Spleen (tissue), 13 donors: ENCODE measurements at places on chromosomes 11 and 22. TPM values are rescaled to one million over a fixed set of nuclear protein-coding genes. Genes with fewer than 3 reads are reported as not detected.
A peak's percentile ranks its signal among the peaks of the same experiment; 100 is the strongest.

- DNase-seq = no peak
These were observed 744 bp upstream of the MCM5 start for GRCh38 chr22:35399114-35399677.

DNA sequence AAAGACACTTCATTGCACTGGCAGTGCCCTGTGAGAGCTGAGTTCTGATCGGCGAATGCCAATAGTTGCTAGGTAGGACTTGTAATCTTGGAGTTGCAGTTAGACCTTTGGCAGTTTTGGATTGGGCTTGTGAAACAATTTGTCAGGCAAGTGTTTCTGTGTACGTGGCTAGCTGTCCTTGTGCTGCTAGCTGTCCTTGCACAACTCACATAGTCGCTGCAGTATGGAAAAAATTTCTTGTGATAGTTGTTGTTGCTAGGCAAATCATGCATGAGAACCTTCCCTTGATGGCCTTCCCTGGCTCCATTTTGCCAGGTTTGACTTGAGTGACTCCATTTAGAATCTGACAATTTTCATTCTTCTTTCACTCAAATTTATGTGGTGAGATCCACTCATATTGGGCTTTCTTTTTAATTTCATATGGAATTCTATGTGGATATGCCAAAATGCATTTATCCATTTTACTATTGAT, 140.7 kb downstream of the APIP start:
- no peak for DNase-seq

- no peak for DNase-seq
These were observed 163.2 kb downstream of the MSANTD4 start for GRCh38 chr11:105858841-105859240.

- no peak for DNase-seq
These were observed 35.6 kb upstream of the ACER3 start for GRCh38 chr11:76824980-76825725.

DNA sequence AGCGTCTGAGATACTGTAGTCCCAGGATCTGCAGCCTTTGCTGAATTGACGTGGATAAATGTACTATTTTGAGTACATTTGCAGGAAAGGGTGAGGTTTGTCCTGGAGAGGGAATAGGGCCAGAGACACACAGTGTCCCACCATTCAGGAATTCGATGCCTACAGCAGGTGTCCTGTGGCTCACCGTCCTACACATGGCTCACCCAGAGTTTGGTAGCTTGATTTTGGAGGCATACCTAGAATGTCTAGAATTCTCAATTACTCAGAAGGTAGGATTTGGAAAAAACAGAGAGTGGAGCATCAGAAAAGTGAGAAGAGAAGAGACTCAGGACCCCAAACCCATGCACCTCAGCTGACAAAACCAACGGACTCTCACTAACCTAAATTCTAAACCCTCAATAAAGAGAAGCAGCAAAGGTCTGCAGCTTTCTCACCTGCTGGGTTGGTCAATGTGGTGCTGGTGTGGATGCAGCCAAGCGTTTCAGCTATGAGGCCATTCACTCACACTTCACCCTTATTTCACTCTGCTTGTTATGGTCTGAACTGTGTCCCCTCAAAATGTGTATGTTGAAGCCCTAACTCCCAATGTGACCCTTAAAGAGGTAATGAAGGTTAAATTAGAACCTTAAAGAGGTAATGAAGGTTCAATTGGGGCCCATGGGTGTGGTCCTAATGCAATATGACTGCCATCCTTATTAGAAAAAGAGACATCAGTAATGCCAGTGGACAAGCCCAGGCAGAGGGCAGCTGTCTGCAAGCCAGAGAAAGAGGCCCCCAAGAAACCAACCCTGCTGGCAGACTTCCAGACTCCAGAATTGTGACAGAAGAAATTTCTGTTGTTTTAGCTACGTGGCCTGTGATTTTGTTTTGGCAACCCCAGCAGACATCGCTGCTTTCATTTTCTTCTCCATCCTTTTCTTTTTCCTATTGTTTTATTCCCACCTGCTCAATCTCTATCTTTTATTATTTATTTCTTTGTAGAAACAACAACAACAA, 187.8 kb downstream of the SNX19 start:
- DNase-seq = no peak

- no peak for DNase-seq
These were observed 15.1 kb upstream of the PAMR1 start for GRCh38 chr11:35540526-35540925.

GRCh38 chr11:133832096-133832990, 13.0 kb downstream of the SPATA19 start:
- DNase-seq = no peak

DNA sequence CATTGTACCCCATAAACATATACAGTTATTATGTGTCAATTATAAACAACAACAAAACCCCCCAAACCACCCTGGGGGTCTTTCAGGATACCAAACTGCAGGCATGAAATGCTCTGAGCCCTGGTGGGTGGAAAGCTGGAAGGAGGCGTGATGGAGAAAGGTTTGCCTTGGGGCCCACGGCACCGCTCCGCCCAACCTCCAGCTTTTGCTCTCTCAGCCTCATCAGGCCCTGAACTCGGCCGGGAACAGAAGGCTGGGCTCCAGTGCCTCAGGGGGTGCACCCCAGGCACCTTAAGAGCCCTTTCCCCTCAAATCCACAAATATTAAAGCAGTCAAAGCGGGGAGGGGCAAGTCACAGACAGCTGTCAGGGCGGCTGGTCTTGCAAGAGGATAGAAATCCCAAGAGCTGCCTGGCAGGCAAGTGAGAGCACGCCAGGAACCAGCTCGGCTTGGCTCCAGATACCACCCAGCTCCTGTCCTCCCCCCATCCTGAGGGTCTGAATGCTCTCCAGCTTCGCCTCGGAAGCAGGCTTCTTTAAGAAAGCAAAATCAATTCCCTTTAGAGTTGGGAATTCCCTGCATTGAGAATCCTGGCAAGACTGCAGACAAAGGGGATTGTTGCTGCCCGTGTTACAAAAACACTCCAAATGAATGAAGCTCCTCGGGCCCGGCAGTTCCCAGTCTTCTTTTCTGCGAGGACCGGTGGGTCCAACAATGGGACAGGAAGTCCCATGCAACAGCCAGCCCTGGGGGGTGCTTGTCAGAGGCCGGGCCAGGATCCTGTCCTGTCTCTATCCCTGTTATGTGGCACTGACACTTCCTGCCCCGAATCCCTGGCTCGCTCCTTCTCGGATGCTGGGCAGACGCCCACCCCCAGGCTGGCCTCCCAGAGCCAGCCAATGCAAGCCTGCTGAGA, 80.8 kb downstream of the NAT10 start:
- DNase-seq = no peak

DNA sequence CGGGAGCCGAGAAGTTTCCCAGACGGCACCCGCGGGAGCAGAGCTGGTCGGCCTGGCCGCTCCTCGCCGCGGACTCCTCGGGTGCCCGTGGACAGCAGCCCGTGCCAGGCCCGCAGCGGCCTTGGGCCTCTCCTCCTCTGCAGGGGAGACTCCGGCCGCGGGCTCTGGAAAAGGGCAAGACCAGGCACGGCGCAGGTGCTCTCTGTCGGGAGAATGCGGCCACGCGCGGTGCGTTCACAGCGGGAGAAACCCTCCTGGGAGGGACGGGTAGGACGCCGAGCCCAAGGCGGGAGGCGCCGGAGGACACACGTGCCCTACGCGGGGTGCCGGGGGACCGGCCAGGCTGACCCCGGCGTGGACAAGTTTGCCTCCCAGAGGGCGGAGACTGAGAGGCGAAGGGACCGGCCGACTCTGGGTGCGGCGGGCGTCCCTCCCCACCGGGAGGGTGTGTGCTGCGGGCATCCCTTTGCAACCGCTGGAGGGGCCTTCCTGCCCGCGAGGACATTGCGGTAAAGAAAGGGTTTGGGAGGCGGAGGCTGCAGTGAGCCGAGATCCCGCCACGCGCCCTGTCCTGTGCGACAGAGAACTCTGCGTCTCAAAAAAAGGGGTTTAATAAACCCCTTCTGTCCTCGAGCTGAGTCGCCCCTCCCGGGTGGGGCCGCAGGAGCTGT, 2.3 kb downstream of the IFITM1 start:
- DNase-seq = peak; percentile 89

GRCh38 chr11:95230810-95231126, 234 bp downstream of the SESN3 start:
- no peak for DNase-seq

GRCh38 chr11:131185915-131186314, 184.5 kb upstream of the NTM start:
- DNase-seq = no peak

DNA sequence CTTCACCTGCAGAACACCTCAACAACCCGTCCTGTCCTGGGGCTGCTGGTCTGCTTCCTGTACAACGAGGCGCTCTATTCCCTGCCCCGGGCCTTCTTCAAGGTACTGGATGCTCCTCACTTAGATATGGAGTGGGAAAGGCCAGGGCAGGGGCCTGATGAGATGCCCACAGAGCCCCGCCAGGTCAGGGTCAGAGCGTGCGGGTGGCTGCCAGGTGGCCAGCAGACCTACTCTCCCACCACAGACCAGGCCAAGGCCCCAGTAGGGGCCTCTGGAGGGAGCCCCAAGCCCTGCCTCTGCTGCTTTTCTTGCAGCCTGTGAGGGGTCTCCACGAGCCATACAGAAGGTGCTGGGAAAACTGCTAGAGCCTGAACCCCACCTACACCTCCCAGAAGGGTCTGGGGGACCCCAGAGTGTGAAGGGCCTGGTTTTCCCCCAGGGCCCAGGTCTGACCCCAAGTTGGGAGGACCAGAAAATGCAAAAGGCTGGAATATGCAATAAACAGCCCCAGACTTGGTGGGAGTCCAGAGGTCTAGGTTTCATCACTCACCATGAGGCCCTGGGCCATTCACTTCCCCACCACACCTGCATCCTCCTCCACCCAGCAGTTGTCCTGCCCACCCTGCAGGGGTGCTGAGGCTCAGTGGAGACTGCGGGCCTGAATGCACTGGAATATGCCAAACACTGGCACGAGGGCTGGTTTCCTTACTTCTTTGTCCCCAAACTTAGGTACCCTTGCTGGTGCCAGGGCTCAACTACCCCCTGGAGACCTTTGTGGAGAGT, 14.7 kb downstream of the ZDHHC24 start:
- DNase-seq = no peak

DNA sequence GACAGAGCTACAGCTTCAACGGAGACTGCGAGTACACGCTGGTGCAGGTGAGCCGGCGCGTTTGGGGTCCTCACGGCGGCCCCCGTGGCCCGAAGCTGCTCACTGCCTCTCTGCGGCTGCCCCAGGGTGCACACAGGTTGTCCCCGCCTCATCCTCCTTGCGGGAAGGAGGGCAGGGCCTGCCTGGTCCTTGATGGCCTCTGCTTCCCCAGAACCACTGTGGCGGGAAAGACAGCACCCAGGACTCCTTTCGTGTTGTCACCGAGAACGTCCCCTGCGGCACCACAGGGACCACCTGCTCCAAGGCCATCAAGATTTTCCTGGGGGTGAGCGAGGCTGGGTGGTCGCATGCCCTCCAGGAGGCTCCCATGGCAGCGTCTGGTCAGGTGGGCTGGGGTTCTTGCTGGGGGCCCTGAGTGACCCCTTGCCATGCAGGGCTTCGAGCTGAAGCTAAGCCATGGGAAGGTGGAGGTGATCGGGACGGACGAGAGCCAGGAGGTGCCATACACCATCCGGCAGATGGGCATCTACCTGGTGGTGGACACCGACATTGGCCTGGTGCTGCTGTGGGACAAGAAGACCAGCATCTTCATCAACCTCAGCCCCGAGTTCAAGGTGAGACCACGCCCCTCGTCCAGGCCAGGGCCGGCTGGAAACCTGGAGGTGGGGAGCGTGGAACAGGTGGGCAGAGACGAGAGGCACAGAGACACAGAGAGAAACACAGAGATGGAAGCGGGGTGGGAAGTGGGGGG, 19.4 kb downstream of the MUC5AC start:
- no peak for DNase-seq

- no peak for DNase-seq
These were observed 310.0 kb downstream of the SWAP70 start for GRCh38 chr11:9973921-9974320.

DNA sequence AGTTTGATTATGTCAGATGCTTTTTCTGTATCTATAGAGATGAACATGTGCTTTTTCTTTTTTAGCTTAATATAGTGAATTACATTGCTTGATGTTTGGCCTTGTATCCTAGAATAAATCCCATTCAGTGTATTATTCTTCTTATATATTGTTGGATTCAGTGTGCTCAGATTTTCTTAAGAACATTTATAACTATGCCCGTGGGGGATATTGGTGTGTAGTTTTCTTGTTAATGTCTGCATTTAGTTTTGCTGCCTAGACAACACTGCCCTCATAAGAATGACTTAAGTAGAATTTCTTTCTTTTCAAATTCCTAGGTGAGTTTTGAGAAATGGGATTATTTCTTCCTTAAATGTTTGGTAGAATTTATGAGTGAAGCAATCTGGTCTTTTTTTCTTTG, 98.5 kb downstream of the TMEM135 start:
- DNase-seq = no peak

GRCh38 chr11:35241531-35241930, 102.6 kb downstream of the CD44 start:
- no peak for DNase-seq

GRCh38 chr11:81342966-81343365, 1390.7 kb downstream of the FAM181B start:
- DNase-seq = no peak

DNA sequence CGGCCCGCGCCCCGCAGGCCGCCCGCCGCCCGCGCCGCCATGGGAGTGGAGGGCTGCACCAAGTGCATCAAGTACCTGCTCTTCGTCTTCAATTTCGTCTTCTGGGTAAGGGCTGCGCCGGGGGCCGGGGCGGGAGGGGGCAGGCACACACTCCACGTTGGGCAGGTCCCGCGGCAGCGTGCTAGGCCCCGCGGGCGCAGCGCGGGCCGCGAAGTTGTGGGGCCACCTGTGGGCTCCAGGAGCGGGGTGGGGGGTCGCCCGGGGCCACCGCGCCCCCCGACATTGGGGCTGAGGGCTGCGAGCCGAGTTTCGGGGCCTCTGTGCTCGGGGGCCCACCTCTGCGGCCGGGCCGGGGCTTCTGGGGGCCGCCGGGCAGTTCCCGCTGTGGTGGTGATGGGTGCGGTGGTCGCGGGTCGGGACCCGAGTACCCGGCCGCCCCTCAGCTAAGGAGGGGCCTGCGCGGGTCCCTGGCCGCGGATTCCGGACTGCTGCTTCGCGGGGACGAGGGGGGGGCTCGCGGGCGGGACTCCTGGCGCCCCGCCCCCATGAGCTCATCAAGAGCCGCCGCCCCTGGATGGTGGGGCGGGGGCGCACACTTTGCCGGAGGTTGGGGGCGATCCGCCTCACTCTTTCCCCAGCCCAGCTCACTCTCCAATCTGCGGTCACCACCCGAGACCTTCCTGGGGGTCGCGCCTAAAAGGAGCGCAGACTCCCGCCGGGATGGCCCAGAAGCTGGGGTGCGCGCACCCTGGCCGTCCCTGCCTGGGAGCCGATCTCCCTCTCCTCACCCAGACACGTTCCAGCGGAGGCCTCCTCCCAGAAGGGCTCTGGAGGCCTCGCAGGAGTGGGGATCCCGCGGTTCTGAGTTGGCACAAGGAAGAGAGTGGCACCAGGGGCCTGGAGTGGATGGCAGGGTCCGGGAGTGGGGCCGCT, 667 bp downstream of the CD81 start:
- DNase-seq = peak; percentile 91

Gene HPX
- 3.8 TPM for total RNA-seq

Gene MFRP
- total RNA-seq = not detected

Gene CRYBA4
- total RNA-seq = not detected

Gene ZBED4
- total RNA-seq = 10.1 TPM

Gene CREB3L1
- total RNA-seq = 8.9 TPM
